Activated T-cell treated with anti-CD3 and anti-CD28 coated beads for 48 hours (primary cell): ENCODE measurements at places on chromosomes 4 and X.

DNA sequence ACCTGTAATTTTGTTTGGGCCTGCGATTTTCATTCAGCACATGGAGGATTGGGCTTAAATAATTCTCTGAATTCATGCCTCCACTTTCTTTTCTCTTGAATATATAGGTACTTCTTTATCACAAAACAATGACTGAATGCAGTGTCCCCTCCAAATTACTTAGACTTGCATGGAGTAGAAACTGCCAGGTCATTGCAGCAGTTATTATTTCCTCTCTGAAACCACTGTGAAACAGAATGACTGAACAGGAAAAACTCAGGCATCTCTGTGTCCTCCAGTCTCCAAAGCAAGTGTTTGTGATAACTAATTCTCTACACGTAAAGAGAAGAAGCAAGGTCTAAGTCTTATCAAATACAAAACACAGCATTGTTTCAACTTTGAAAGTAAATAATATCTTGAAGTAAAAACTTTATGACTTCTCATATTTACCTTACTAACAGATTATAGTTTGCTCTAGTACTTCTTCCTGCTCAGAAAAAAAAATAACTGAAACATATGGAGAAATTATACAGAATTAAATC is 144.5 kb upstream of the DIAPH2 start:
- DNase-seq, result no peak

DNA sequence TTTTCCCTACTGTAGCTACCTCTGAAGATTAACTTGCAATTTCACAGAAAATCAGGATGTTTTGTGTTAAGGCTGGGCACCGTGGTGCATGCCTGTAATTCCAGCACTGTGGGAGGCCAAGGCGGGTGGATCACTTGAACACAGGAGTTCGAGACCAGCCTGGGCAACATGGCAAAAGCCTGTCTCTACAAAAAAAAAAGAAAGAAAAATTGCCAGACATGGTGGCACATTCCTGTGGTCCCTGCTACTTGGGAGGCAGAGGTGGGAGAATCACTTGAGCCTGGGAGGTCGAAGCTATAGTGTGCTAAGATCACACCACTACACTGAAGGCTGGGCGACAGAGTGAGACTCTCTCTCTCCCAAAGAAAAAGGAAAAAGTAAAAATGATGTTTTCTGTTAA is 27.4 kb downstream of the APELA start:
- no peak for DNase-seq

- no peak for DNase-seq
Measured at GRCh38 chr4:14178421-14178820, 550.9 kb upstream of the BOD1L1 start.

DNA sequence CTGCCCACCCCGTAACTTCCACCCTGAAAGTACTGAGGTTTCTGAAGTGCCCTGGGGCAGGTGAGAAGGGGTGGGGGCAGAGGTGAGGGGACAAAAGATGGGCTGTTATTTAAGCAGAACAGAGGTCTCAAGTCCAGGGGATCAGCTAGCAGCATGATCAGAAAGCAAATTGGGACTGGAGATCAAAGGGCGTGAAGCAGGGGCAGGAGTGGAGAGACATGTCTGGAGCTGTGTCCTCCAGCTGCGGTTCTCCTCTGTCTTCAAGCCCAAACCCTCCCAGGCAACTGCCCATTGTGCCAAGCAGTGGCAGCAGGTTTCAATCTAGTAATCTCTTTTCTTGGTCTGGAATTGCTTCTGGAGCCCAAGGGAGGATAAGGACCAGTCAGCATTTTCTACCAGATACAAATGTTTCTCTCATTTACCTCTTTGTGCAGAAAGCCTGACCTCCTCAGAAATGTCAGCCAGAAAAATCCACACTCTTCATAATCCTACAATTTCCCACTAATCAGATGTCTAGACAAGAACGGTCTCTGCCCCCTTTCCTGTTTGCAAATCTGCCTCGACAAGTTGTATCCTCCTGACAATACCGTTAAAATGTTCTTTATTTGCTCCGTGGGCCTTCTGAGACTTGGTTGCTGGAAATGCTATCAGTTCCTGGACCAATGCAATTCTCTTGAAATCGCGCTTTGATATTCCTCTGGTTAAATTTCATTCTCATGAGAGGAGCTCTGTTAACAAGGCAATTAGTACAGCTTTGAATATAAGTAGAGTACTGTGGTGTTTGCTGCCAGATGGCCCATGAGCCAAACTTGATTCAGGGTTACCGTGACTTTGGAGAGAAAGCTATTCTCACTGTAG is 23.2 kb upstream of the RASL11B start:
- no peak for DNase-seq

GRCh38 chr4:86653237-86653865 is 59.2 kb downstream of the PTPN13 start:
- DNase-seq, result peak; percentile 4
